Esophagus mucosa (tissue), 1 donor: ENCODE measurements at places on chromosomes 5 and 9. TPM values are rescaled to one million over a fixed set of nuclear protein-coding genes. Genes with fewer than 3 reads are reported as not detected.

The ZFP2 gene
- 0.08 TPM for total RNA-seq

The PROP1 gene
- not detected for total RNA-seq

The KCNV2 gene
- total RNA-seq = not detected

The CDH6 gene
- total RNA-seq = 0.60 TPM
